Midbrain (tissue), 1 donor: ENCODE measurements at places on chromosomes 13 and 19.
A peak's percentile ranks its signal among the peaks of the same experiment; 100 is the strongest.

DNA sequence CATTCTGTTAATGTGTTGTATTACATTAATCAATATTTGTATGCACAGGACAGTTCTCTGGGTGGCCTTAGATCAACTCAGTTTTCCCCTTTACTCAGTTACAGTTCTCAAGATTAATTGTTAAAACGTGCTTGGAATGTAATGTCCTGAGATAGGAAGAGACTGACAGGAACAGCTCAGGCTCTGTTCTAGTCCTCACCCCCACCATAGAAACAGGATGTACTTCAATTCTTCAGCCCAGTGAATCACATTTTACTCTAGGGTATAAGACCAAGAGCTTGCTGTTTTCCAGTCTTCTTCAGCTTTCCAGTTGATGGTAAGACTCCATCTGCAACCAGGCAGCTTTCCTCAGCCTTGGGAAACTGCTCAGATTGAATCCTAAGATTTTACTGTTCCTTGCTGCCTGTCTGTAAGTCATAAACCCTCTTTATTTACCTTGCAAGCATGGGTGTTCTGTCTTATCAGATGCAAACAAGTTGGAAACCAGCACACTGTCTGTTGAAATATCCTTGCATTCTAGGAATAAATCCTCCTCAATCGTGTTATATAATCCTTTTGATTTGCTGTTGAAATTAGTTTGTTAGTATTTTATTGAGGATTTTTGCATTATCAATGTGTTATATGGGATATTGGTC lies 836.9 kb upstream of the PCDH9 start:
- no peak for DNase-seq

GRCh38 chr13:68056816-68057710 lies 826.9 kb upstream of the PCDH9 start:
- DNase-seq = no peak

GRCh38 chr19:35449359-35450043 lies 1.4 kb downstream of the FFAR2 start:
- DNase-seq = no peak

GRCh38 chr19:48239582-48240141 lies 16.1 kb downstream of the CARD8 start:
- no peak for DNase-seq

DNA sequence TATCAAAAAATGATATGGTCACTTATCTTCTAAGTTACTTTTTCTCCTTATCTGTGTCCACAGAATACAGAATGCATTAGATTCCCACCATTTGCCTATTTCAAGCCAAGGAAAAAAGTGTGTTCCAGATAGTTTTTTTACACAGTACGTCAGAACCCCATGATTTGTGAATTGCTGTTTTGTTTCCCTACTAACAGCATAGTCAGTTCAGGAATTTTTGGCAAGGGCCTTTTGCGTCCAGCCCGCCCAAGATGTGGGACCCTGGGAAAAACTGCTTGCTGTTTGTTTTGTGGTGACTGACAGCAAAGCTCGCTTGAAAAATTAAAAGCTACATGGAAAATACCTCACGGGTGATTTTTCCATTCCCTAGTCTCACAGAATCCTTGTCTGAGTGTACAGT lies 20.4 kb upstream of the FAM216B start:
- peak; percentile 31 for DNase-seq

- DNase-seq = no peak
Measured at GRCh38 chr19:7342143-7342542, 6.6 kb upstream of the ARHGEF18 start.

- DNase-seq = peak; percentile 51
Measured at GRCh38 chr13:30257468-30258099, 49.8 kb downstream of the KATNAL1 start.

GRCh38 chr13:73481886-73482445 lies 423.2 kb downstream of the KLF5 start:
- DNase-seq = peak; percentile 0

DNA sequence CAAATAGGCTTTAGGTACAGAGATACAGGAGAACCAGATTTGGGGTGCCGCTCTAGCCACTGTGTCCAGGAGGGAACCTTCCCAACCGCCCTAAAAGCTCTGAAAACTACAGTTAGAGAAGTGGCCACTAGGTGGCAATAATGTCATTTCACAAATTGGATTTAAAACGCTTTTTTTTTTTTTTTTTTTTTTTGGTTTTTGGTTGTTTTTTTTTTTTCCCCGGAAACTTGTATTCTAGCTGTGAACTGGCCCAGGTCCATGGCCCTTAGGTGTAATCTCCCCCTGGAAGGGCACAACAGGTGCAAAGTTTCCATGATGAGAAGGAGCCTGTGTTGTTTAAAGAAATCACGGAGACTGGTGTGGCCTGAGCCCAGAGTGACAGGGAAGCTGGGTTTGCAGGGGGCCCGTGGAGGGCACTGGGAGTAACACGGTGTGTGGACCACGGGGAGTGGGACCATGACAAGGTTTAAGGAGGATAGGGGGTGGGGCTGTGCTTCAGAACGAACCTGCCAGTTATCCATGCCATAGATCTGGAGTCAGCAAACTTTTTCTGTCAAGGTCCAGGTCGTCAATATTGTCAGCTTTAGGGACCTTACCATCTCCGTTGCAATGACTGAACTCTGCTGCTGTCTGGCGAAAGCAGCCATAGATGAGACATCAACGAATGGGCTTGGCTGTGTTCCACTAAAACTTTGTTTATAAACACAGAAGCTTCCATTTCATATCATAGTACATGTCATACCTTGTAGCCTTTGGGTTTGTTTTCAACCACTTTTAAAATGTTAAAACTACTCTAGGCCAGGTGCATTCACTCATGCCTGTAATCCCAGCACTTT lies 10.1 kb downstream of the OR1I1 start:
- peak; percentile 44 for DNase-seq

DNA sequence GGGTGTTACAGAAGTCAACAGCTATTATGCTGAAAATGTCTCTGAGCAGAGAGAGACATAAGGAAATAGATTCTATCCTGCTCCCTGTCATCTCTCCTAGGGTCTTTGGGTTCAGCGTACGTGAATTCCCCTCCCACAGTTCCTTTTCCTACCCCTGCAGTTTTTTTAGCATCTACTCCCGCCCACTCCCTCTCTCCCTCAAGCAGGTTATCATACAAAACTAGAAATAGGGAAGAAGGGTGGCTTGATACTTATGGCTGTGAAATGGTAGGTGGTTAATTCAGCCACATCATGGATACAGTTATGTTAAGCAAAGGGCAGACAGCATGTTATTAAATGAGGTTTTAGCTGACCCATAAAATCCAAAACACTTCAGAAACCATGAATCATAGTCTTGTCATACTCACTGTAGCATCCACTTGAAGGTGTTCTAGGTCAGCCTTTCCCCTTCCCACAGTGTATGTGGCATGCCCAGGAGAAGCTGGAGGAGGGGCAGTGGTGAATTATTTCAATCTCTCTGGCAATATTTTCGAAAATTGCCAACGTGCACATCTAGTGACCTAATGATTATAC lies 236.8 kb upstream of the SERP2 start:
- DNase-seq = no peak

DNA sequence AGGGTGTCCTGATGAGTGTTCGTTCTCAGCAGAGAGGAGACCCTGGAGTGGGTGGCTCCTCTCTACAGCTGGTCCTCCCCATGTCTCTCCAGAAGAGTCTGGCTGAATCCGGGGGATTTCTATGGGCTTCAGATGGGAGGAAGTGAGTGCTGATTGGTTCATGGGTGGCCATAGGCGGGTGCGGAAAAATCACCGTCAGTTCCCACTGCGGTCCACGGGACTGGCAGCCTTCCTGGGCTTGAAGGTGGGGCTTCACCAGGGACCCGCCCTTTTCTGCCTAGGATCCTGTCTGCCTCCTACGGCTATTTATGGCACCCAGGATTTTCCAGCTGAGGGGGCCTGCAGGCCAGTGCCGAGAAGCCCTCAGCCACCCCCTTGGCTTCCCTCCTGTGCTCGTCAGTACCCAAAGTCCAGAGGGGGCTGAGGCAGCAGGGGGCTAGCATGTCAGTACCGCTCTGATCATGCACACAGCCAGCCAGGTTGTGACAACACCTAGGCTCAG lies 18.4 kb downstream of the CPB2 start:
- DNase-seq = no peak

DNA sequence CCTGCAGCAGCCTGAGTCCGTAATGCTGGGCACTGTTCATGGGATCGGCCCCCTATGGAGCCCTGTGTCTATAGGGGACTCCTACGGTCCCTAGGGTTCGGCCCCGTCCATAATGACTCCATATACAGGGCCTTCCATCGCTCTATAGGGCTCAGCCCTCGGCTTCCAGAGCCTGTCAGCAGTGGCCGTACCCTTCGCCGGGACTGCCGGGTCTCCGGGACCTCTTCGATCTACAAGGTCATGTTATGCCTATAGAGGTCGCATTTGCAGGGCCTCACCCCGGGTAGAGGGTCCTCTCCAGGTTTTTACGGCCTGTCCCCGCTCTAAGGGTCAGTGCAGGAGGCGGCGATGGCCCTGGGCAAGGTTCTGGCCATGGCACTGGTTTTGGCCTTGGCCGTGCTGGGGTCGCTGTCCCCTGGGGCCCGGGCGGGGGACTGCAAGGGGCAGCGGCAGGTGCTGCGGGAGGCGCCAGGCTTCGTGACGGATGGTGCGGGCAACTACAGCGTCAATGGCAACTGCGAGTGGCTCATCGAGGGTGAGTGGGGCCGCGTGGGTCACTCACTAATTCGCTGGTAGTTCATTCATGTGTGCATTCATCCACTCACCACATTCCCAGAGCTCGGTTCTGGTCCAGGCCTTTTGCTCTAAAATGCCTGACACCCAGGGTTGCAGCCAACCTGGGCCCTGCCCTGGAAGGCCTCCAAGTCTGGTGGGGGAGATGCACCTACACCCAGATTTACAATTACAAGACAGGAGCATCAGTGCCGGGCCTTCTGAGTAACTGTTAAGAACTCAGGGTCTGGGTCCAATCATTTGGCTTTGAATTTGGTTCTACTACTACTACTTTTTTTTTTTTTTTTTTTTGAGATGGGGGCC lies 699 bp downstream of the MEGF8 start:
- no peak for DNase-seq

- DNase-seq = peak; percentile 47
Measured at GRCh38 chr13:48542581-48543341, 9.9 kb upstream of the RCBTB2 start.

GRCh38 chr13:51330791-51331190 lies 8.7 kb upstream of the SERPINE3 start:
- DNase-seq = no peak

GRCh38 chr13:65063753-65064152 lies 2166.4 kb downstream of the PCDH9 start:
- DNase-seq = no peak

GRCh38 chr13:29582171-29582570 lies 13.3 kb downstream of the SLC7A1 start:
- DNase-seq = no peak

DNA sequence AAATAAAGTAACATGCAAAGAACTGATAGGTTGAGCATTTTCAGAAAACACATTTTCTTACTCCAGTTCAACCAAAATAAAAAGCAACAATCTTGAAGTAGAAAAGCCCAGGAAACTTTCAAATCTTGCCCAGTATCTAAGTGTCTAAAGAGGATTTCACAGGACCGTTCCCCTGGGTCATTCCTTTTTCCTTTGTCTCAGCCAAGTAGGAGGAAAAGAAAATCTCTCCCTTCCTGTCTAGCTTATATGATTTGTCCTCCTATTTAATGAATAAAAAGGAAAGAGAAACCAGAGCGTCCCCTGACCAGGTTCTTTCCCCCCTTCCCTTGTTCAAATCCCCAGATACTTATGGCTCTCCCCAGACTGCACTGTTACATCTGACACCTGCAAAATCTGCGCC lies 248.0 kb downstream of the KCTD12 start:
- DNase-seq = no peak

GRCh38 chr19:13005253-13005652 lies 10.0 kb downstream of the NFIX start:
- DNase-seq = no peak

- no peak for DNase-seq
Measured at GRCh38 chr13:51501592-51502152, 48.8 kb upstream of the INTS6 start.

DNA sequence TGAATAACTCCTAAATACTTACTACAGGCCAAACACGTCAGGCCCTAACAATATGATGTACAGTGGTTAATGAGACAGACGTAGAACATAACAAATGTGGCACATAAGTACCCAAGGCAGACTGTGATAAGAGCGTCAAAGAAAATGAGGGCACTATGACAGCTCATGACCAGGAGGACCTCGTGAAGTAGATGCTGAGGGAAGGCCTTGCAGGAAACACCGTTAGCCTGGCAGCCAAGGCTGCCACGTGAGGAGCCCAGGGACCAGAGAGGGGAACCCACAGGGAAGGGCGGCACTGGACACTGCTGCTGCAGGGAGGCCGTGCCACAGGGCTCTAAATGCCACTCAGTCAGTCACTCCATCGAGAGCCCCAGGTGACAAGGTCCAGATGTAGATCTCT lies 5.7 kb downstream of the TUBGCP3 start:
- DNase-seq = no peak

DNA sequence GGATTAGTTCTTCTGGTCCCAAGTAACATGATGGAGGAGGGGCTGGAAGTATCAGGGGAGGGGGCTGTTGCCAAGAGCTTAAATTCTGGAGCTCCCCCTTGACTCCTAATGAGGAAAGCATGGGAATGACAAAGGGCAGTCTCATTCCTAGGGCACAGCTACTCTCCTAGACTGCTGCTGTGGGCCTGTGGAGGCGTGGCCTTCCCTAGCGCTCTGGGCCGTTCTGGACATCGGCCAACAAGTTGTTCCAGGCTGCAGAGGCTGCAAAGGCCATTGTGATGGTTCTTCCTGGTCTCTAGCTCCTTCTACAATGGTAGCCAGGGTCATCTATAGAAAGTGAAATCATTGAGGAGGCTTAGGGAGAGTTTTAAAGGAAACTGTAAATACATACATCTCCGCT lies 916.6 kb downstream of the DIAPH3 start:
- peak; percentile 49 for DNase-seq

DNA sequence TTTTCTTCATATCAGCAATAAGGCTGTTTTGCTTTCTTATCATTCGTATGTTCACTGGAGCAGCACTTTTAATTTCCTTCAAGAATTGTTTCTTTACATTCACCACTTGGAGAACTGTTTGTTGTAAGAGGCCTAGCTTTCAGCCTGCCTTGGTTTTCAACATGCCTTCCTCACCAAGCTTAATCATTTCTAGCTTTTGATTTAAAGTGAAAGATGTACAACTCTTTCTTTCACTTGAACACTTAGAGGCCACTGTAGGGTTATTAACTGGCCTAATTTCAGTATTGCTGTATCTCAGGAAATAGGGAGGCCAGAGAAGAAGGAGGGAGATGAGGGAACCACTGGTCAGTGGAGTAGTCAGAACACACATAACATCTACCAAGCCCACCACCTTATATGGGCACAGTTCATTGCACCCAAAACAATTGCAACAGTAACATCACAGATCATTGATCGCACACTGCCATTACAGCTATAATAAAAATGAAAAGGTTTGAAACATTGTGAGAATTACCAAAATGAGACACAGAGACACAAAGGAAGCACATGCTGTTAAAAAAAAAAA lies 181.4 kb upstream of the TUBA3C start:
- no peak for DNase-seq

DNA sequence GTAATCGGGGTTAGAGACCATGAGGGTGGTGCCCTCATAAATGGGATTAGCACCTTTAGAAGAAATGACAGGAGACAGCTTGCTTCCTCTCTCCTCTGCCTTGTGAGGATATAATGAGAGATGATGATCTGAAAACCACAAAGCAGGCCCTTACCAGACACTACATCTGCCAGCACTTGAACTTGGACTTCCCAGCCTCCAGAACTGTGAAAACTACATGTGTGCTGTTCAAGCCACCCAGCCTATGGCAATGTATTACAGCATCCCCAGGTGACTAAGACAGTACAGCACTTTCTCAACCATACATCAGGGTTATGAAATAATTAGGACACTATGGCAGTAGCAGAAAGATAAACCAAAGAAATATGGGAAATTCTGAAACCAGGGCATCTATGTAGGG lies 7.4 kb downstream of the ZNF564 start:
- no peak for DNase-seq
